ENCODE measurements at places on chromosomes 1 and 21.

DNA sequence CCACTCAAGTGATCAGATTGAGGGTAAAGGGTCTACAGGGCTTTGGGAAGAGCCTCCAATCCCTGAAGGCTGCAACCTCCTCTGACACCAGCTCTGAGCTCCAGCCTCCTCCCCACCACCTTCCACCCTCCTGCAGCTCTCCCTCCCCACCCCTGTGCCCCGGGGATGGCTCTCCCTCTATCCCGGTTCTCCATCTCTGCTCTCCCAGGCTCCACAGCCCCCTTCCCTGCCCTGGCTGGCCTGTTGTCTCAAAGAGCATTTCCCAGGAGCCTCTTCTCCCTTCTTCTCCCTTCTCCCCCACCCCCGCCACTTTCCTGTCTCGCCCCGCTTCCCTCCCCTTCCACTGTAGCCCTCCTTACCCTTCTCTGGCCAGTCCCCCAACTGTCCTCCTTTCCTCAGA lies 1.1 kb downstream of the PLEKHA6 start:
- H3K36me3 ChIP-seq: no peaks in the 10 kb centered on the region
- peaks cover 64% of the 10 kb centered on the region for H3K27me3 ChIP-seq
- DNase-seq: no peak
- peaks cover 31% of the 10 kb centered on the region for H3K4me1 ChIP-seq
- peak overlapping the region; percentile 60 for H3K4me3 ChIP-seq
- no peak overlapping the region for H3K27ac ChIP-seq

DNA sequence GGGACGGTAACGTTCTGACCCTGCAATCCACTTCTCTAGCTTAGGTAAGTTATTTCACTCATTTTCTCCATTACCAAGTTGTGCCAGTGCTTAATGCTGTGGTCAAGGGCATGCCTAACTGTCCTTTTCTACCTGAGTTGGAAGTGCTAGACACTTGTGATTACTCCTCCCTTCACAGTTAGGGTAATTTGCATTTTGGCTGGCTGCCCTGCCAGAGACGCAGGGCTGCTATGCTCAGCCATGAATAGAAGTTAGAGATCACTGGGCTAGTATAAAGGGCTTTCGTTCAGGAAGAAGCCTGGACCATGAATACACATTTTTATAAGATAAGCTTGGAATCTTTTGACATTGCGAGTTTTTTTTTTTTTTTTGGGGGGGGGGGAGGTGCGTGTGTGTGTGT lies 633.2 kb upstream of the NEGR1 start:
- H3K27me3 ChIP-seq: peaks cover 4% of the 10 kb centered on the region
- H3K27ac ChIP-seq: peak overlapping the region; percentile 3
- no peaks in the 10 kb centered on the region for H3K36me3 ChIP-seq
- H3K4me1 ChIP-seq: no peaks in the 10 kb centered on the region
- H3K4me3 ChIP-seq: no peak overlapping the region

GRCh38 chr1:94953107-94953506 lies 26.2 kb upstream of the CNN3 start:
- peaks cover 31% of the 10 kb centered on the region for H3K4me1 ChIP-seq
- H3K36me3 ChIP-seq: peaks cover 14% of the 10 kb centered on the region
- DNase-seq: no peak
- H3K27ac ChIP-seq: no peak overlapping the region
- no peak overlapping the region for H3K4me3 ChIP-seq
- H3K27me3 ChIP-seq: peaks cover 6% of the 10 kb centered on the region

DNA sequence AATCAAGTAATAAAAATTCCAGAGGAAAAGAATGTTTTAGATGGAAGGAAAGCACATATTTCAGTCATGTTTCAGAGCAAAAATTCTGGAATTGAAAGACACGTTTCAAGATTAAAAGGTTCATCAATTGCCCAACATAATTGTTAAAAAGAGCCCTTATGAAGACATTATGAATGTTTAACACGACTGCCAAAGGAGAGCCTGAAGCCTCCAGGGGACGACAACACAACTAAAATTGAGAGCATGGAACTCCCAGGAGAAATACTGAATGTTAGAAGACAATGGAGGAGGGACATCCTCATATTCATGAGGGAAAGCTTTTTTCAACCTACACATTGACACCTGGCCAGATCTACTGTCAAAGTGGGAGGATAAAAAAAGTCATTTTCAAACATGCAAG lies 16.0 kb downstream of the OR2T11 start:
- H3K27me3 ChIP-seq: no peaks in the 10 kb centered on the region
- no peak for DNase-seq
- no peaks in the 10 kb centered on the region for H3K4me1 ChIP-seq
- H3K4me3 ChIP-seq: no peak overlapping the region

- no peak overlapping the region for H3K4me3 ChIP-seq
- H3K27me3 ChIP-seq: peaks cover 3% of the 10 kb centered on the region
- H3K4me1 ChIP-seq: no peaks in the 10 kb centered on the region
- H3K36me3 ChIP-seq: peaks cover 50% of the 10 kb centered on the region
Measured at GRCh38 chr1:37825506-37825905, 17.5 kb upstream of the YRDC start.

DNA sequence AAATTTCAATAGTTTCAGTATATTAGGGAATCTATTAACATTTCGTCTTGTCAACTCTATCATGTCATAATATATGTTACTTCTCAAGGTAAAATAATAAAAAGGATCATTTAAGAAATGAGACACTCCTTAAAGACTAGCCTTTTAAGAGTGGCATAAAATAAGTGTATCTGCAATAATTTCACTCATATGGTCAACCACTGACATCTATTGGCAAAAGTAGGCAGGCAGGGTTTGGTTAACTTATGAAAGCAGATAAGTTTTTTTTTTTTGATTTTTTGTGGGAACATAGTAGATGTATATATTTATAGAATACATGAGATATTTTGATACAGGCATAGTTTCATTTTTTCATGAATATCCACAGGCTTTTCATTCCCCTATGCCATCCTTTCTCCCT lies 5.5 kb upstream of the RGS21 start:
- no peaks in the 10 kb centered on the region for H3K27me3 ChIP-seq
- DNase-seq: no peak
- H3K27ac ChIP-seq: no peak overlapping the region
- no peaks in the 10 kb centered on the region for H3K4me1 ChIP-seq

- peaks cover 6% of the 10 kb centered on the region for H3K27me3 ChIP-seq
- H3K27ac ChIP-seq: peak overlapping the region; percentile 71
- DNase-seq: peak; percentile 46
- peaks cover 81% of the 10 kb centered on the region for H3K4me1 ChIP-seq
- H3K4me3 ChIP-seq: peak overlapping the region; percentile 21
Measured at GRCh38 chr1:2248127-2248826, 20.2 kb downstream of the SKI start.

GRCh38 chr1:197140121-197140520 lies 6.3 kb downstream of the ASPM start:
- H3K4me3 ChIP-seq: peak overlapping the region; percentile 35
- H3K27ac ChIP-seq: peak overlapping the region; percentile 34
- peaks cover 50% of the 10 kb centered on the region for H3K36me3 ChIP-seq
- DNase-seq: no peak

- H3K27ac ChIP-seq: no peak overlapping the region
- H3K4me1 ChIP-seq: peaks cover 43% of the 10 kb centered on the region
- no peak for DNase-seq
- no peaks in the 10 kb centered on the region for H3K27me3 ChIP-seq
- H3K4me3 ChIP-seq: peak overlapping the region; percentile 96
- peaks cover 22% of the 10 kb centered on the region for H3K36me3 ChIP-seq
Measured at GRCh38 chr1:25907601-25908000, 1.4 kb upstream of the STMN1 start.

DNA sequence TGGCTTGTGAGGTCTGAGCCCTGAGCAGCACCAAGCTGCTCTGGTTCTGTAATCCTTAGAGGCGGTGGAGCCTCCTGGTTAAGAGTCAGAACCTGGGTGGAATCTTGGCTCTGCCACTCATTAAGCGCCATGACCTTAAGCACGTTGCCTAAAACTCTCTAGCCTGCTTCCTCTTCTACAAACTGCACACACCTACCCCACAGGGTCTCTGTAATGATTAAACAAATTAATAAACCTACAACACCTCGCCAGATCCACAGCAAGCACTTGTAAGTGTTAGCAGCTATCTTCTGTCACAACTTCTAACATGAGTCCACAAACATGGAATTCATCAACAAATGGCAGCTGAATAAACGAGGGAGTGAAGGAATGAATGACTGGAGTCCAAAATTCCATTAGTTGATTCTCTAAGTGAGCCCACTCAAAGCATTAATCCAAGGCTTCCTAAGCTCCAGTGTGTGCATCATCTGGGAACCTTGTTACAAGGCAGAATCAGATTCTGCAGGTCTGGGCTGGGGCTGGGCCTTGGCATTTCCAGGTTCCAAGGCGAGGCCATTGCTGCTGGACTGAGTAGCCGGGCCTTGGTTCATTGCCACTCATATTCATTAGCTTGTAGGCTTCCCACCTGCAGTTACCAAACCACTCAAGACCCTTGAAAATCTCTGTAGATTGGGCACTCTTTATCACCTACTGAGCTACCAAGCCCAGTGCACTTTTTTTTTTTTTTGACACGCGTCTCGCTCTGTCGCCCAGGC lies 168.6 kb downstream of the HIVEP3 start:
- H3K4me3 ChIP-seq: no peak overlapping the region
- no peak overlapping the region for H3K27ac ChIP-seq
- peaks cover 19% of the 10 kb centered on the region for H3K4me1 ChIP-seq
- DNase-seq: no peak
- peaks cover 14% of the 10 kb centered on the region for H3K27me3 ChIP-seq

- H3K27ac ChIP-seq: no peak overlapping the region
- no peaks in the 10 kb centered on the region for H3K27me3 ChIP-seq
Measured at GRCh38 chr1:57620605-57621004, 196.7 kb upstream of the DAB1 start.

DNA sequence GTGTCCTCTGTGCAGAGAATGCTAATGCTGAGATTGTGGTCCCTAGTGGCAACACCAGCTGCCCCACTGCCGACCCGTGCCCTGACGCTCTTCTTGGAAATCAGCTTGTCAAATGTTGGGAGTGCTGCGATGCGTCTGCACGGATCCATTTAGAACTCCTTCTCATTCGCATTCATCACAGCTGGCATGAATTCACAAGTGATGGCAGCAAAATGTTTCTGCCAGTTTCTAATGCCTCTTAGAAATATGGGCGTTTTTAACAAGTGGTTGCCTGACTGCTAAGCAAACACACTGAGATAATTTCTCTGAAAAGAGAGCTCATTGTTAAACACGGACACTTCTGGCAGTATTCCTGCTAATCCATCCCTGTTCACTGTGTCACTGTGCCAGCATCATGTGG lies 131.9 kb upstream of the KCNJ6 start:
- H3K36me3 ChIP-seq: no peaks in the 10 kb centered on the region
- H3K27ac ChIP-seq: no peak overlapping the region
- H3K27me3 ChIP-seq: no peaks in the 10 kb centered on the region
- no peak for DNase-seq

DNA sequence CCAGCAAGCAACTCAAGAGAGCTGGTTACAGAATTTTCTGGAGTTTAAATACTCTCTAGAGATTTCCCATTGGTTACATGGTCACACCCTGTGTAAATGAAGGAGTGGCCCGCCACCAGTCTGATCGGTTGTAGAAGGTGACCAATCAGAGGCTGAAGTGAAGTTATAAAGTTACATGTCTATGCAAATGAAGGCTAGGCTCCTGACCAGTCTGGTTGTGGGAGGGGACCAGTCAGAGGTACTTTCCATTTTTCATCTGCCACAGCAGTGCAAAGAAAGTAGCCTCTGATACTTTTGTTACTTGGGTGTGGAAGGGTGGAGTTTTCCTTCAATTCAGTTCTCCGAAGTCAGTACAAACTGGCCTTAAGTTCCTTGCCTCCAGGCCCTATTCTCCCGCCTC lies 273.7 kb downstream of the BARHL2 start:
- no peak overlapping the region for H3K27ac ChIP-seq
- H3K4me1 ChIP-seq: no peaks in the 10 kb centered on the region
- H3K36me3 ChIP-seq: no peaks in the 10 kb centered on the region
- H3K27me3 ChIP-seq: peaks cover 2% of the 10 kb centered on the region
- H3K4me3 ChIP-seq: no peak overlapping the region

GRCh38 chr1:229874136-229874535 lies 192.9 kb upstream of the GALNT2 start:
- peaks cover 11% of the 10 kb centered on the region for H3K4me1 ChIP-seq
- DNase-seq: no peak
- H3K27me3 ChIP-seq: peaks cover 18% of the 10 kb centered on the region
- no peaks in the 10 kb centered on the region for H3K36me3 ChIP-seq
- no peak overlapping the region for H3K27ac ChIP-seq
- no peak overlapping the region for H3K4me3 ChIP-seq

- no peaks in the 10 kb centered on the region for H3K36me3 ChIP-seq
- H3K4me1 ChIP-seq: peaks cover 8% of the 10 kb centered on the region
- peaks cover 11% of the 10 kb centered on the region for H3K27me3 ChIP-seq
- no peak overlapping the region for H3K27ac ChIP-seq
- no peak overlapping the region for H3K4me3 ChIP-seq
- no peak for DNase-seq
Measured at GRCh38 chr1:223557130-223557475, 108.4 kb downstream of the CAPN8 start.

DNA sequence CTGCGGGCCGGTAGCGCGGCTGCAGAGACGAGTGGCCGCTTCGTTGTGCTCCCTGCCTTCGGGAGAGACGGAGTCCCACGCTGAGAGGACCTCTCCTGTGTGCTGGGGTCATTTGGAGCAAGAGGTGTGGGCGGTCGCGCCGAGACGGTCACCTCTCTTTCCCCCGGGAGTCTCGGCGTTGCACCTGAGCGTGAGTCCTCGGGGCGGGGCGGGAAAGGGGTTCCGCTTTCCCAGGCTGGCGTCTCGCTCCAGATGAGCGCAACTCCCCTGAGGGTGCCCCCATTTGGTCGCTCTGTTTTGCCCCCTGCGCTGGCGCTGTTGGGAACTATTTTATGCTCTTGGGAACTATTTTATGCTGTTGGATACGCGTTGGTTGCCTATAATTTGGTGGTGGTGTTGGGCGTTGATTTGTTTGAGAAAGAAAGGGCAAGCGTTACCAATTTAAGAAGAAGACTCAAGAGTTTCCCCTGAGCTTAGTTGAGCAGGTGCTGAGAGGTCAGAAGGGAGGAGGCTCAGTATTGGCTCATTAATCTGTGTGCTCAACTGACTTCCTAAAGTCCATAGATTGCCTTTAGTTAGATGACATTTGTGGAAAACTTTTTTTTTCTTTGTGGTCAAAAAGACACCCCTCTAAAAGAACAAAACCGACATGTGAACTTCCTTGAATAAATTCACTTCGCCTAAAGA lies 683 bp downstream of the LRRC8B start:
- H3K4me3 ChIP-seq: peak overlapping the region; percentile 90
- H3K27me3 ChIP-seq: no peaks in the 10 kb centered on the region
- H3K36me3 ChIP-seq: peaks cover 7% of the 10 kb centered on the region
- H3K4me1 ChIP-seq: peaks cover 24% of the 10 kb centered on the region

DNA sequence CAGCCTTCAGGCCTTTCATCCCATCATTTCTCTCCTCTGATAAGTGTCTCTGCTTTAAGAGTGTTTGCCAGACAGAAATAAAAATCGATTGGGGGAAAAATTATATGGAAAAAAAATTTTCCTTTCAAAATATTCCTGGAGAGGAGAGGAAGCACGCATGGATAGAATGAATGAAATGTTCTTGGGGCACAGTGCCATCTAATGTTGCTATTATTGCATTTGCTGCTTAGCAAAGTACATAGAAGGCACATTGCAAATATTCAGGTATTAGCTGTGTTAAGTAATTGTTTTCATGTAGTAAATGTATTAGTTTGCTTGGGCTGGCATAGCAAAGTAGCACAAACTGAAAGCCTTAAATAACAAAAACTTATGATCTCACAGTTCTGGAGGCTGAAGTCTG lies 18.1 kb downstream of the B3GALT5 start:
- H3K36me3 ChIP-seq: no peaks in the 10 kb centered on the region
- peaks cover 27% of the 10 kb centered on the region for H3K4me1 ChIP-seq
- H3K27ac ChIP-seq: no peak overlapping the region
- no peak overlapping the region for H3K4me3 ChIP-seq

- peaks cover 14% of the 10 kb centered on the region for H3K27me3 ChIP-seq
- H3K27ac ChIP-seq: no peak overlapping the region
- peaks cover 24% of the 10 kb centered on the region for H3K4me1 ChIP-seq
Measured at GRCh38 chr1:30277911-30278310, 445.5 kb downstream of the MATN1 start.
